Stimulated activated memory B cell treated with anti-CD40 and anti-IgM and Interleukin-4, amounts not matched to agents 10 μg/mL and 1 μg/mL and 100 μg/mL, for 72 hours (primary cell): ENCODE measurements at places on chromosomes 6 and 20.

DNA sequence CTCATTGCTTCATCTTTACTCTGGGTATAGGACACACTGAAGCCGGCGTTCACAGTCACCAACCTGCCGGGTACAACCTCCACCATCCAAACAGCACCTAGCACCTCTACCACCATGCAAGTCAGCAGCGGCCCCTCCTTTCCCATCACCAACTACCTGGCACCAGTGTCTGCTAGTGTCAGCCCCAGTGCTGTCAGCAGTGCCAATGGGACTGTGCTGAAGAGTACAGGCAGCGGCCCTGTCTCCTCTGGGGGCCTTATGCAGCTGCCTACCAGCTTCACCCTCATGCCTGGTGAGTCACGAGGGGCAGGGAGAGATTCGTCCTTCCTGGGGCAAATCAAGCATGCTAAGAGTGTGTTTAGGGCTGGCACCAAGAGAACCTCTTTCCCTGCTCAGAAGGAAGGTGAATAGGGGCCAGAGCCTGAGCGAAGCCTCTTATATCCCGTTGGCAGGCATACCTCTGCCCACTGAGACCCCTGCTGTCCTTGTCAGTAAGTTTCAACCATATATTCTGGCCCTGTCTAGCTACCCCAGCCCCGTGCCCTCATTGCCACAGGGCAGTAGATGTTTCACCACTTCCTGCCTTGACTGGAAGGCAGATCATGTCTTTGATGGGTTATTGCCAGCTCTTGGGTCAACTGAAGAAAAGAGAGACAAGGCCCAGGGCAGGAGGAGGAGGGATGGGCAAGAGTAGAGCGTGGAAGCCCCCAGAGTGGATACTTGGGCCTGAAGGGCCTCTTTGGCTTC lies 4.8 kb downstream of the SRF start:
- ATAC-seq: no peak

DNA sequence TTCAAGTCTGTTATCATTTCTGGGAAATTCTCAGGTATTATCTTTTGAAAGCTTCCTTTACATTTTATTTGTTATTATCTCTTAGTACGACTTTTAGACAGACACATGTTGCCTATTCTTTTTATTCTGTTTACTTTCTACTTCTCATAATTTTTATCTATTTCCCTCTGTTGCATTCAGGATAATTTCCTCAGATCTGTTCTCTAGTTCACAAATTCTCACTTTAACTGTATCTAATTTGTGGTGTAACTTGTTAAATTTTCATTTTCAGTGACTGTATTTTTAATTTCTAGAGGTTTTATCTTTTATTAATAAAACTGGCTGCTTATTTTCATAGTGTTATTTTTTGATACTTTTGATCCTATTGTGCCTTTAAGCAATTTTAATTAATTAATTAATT lies 16.0 kb downstream of the ATRN start:
- no peak for ATAC-seq

- no peak for ATAC-seq
These were observed 150.8 kb downstream of the PRL start for GRCh38 chr6:22145823-22146677.

- no peak for ATAC-seq
These were observed at the start of gene SMLR1 for GRCh38 chr6:130827247-130828149. Gene SMLR1 (plus strand): TSS chr6:130827406. CDS start chr6:130827414, 8 bp downstream.

DNA sequence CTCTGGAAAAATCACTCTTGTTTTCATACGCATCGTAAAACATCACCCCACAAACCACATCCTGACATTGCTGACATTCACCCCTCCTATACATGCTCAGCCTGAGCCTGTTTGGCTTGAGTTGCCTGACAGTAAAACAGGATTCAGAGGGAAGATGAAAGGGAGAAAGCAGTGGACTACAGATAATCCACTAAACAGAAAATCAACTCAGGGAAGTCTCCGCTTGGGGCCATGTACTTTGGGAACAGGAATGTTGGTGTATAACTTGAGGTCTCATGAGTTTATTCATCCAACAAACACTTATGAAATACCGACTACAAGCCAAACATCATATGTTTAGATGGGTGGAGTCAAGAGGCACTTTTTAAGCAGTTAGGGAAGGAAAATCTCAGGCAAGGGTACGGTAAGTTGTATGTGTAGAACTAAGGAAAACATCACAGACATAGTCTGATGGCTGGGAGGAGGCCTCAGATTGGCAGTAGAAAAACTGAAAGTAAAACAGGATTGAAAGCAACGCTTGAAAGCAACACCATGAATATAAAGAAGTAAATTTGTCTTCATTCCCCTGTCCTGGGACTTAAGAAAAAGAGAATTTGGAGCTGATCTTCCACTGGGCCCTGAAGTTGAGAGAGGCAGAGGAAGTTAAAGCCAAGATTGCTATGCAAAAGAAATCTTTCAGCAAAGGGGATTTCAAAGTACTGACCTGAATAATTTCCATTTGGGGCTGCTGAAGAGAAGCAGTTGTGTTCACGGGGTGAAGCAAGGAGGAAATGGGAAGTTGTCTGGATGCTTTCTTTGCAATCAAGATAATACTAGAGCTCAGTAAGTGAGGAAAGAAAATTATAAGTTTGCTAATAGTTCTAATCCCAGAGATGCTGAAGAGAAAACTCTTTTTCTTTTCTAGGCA lies 28.8 kb downstream of the PDE7B start:
- peak; percentile 95 for ATAC-seq

DNA sequence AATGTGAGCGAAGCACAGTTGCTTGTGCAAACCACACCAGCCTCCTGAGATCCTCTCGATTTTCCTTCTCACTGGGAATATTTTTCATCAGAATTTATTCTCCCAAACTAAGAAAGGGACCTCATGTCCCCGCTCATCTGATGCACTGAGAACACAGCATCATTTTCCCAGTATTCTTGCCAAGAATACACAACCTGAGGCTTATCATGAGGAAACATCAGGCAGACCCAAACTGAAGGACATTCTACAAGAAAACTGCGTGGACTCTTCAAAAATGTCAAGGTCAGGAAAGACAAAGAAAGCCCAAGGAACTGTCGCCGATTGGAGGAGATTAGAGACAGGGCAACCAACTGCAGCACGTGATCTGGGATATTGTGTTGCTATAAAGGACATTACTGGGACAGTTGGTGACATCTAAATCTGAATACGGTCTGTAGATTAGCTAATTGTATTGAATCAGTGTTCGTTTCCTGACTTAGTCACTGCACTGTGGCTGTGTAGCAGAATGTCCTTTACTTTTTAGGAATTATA lies 72.3 kb downstream of the SNX5 start:
- ATAC-seq: no peak

- ATAC-seq: no peak
These were observed 15.9 kb upstream of the GDAP1L1 start for GRCh38 chr20:44231193-44231592.

- no peak for ATAC-seq
These were observed 1.4 kb upstream of the OSBPL2 start for GRCh38 chr20:62236766-62237513.

GRCh38 chr20:50317609-50318008 lies 127.0 kb downstream of the CEBPB start:
- no peak for ATAC-seq

DNA sequence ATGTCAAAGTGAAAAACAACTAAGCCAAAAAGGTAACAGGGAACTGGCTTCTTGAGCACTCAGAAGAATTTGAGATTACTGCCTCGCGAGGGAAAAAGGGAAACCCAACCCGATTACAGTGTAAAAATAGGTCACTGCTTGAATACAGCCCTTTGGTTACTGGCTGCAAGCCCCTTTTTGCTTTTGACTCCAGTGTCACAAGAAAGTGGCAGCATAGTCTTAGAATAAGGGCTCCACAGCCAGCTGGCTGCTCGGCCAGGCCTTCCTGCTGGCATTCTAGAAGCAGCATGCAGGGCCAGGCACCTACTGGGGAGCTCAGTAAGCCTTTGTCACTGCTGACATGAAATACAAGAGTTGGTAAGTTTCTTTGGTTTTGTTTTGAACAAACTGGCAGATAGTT lies 83.0 kb downstream of the ZHX3 start:
- no peak for ATAC-seq
